ENCODE measurements at places on chromosomes 6 and 20. TPM values are rescaled to one million over a fixed set of nuclear protein-coding genes. Genes with fewer than 3 reads are reported as not detected.

- H3K27ac ChIP-seq = no peak overlapping the region
- no peak for DNase-seq
- no peaks in the 10 kb centered on the region for H3K4me1 ChIP-seq
Observed at GRCh38 chr6:63685446-63686379, 50.1 kb downstream of the PHF3 start.

TRIM31 gene
- total RNA-seq = not detected

HLA-DQA1 gene
- total RNA-seq = 1.9 TPM

DNA sequence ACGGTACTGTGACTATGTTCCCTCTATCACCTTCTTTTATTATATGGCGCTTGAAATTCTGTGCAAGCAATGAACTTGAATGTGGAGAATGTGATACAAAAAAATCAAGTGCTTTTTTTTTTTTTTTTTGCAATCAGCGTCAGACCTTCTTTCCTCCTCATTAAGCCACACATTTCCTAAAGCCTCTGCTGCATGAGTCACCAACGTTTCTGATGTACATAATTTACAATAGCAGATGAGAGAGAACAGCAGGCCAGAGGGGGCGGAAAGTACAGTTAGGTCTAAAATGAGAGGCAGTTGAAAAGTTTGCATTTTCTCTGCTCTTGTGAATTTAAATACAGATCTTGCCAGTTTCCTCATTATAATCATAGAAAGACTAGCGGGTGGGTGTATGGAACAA is 114.6 kb upstream of the RIPOR2 start:
- no peak overlapping the region for H3K27ac ChIP-seq
- H3K36me3 ChIP-seq = no peaks in the 10 kb centered on the region
- DNase-seq = no peak
- H3K4me3 ChIP-seq = no peak overlapping the region

ZC3H12D gene
- 0.72 TPM for total RNA-seq

GRCh38 chr20:32116079-32116521 is 6.6 kb downstream of the TM9SF4 start:
- no peak for DNase-seq
- no peaks in the 10 kb centered on the region for H3K27me3 ChIP-seq
